Effector CD8-positive, alpha-beta T cell (primary cell): ENCODE measurements at places on chromosomes 7 and 10.

DNA sequence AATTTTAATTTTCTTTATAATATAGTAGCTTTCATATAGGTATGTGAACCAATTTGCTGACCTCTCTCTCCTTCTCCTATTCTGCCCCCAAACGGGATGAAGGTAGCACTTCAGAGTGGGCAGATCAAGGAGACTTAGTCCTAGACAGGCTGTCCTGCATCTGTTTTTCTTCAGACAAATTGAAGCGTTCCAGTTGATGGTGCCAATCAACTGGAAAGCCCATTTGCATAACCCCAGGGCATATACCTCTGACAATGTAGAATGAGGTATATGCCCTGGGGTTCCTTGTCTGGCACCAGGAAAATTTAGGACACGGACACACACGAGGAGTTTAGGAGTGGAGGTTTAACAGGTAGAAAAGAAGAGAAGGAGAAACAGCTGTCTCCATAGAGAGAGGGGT lies 502.9 kb downstream of the HTR7 start:
- no peak for DNase-seq

GRCh38 chr10:21980691-21981090 lies 22.8 kb downstream of the DNAJC1 start:
- DNase-seq, result no peak

GRCh38 chr10:59913547-59914237 lies 7.3 kb upstream of the CCDC6 start:
- DNase-seq, result no peak

DNA sequence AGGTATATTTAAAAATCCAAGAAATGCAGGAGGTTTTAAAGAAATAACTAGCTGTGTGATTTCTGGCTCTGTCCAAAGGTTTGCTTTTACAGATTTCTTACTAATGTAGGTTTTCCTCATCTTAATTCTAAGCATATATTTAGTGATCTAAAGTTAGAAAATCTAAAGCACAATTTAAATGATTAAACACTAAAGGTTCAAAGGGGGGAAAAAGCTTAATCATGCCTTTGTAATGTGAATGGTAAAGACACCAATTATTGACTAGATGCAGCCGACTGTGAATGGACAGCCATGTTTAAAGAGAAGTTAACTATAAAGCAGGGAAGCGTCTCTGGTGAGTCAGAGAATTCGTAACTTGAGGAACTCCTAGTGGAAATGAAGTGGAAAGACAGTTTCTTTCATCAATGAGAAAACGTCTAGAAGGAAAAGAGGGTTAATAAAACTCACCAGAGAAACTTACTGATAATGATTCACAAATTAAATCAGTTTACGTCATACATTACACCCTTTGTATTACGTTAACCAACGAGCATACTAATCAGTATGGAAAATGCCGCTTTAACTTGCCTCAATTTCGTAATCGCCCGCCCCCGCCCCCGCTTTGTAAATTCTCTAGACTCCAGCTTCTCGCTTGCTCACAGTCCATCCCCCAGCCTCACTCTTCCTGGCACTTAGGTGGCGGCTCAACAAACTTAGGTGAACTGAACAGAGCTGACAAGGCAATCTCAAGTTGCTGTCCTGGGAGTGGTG lies 1.1 kb upstream of the HBP1 start:
- peak; percentile 70 for DNase-seq

GRCh38 chr7:137329411-137329810 lies 14.1 kb downstream of the PTN start:
- no peak for DNase-seq

DNA sequence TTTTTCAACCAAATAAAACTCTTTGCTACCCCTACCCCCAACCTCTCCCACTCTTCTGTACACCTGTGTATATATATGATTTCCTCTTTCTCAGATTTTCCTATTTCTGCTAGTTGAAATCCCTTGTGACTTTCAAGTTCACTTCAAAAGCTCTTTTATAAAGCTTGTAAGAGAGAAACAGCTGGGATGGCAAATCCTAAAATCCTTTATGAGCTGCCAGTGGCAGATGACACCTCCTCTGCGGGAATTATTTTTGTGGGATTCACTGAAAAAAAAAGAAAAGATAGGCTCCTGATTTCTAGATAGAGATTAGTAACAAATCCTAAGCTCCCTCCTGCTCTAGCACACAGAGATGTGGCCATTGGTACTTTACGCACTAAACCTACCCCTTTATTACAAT lies 92.9 kb downstream of the AHR start:
- DNase-seq, result no peak
